ENCODE measurements at places on chromosomes 2 and 18.

DNA sequence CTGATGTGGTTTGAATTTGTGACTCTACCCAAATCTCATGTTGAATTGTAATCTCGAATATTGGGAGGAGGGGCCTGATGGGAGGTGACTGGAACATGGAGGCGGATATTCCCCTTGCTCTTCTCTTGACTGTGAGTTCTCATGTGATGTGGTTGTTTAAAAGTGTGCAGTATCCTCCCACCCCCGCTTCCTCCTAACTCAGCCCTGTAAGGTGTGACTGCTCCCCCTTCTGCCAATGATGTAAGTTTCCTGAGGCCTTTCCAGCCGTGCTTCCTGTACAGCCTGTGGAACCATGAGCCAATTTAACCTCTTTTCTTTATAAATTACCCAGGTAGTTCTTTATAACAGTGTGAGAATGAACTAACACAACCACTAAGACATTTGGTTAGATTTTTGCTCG is 458.4 kb downstream of the THSD7B start:
- no peak for DNase-seq

DNA sequence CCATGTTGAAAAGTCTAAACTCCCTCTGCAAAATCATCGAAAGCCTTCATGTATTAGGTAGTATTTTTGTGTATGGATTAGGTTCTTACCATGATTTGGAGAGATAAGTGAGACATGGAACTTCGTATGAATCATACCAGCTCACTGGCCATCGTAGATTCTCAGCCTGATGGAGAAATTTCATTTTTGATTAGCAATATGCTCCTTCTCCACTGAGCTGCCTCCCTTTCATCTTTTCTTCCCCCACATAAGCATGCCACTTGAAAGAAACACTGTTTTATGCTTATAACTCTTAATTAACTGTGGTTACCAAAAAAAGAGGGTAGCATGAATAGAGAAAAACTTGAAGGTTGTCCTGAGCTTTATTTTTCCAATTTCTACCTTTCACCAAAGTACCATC is 111.9 kb downstream of the NCK2 start:
- no peak for DNase-seq

DNA sequence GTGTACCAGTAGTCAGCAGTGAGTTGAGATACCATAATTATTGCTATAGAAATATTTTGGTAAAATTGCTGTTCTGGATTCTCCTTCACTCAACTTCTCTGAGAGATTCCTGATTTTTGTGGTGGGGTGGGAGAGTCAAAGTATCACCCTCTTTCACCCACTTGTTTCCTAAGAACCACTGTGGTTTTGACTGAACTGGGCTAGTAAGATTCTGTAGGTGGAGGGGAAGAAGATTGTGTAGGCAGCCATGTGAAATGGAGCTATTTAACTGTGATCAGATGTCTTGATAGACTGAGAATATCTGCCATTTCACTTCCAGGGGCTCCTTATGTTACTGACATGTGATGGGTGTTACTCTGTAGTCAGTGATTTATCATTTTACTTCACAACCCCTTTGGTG is 45.3 kb downstream of the BIRC6 start:
- no peak for DNase-seq

GRCh38 chr2:192146069-192147015 is 48.4 kb downstream of the TMEFF2 start:
- no peak for DNase-seq

DNA sequence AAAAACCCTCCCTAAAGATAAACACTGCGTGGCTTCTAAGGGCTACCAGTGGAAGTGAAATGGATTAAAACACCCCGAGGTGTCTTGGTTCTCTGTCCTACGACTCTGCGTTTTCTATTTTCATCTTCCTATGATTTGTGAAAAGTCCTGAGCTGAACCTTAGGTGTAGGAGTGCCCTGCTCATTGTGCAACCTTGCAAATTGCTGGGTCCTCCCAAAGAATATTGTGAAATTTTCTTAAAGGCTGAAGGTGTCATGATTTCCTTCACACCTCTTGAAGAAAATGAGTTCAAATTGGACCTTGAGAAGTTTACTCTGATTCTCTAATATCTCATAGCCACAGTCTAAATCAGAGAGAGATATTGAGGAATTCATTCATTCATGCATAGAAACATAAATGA is 1.8 kb upstream of the SLC19A3 start:
- no peak for DNase-seq

- no peak for DNase-seq
Measured at GRCh38 chr2:206804326-206804725, 38.9 kb downstream of the FASTKD2 start.

DNA sequence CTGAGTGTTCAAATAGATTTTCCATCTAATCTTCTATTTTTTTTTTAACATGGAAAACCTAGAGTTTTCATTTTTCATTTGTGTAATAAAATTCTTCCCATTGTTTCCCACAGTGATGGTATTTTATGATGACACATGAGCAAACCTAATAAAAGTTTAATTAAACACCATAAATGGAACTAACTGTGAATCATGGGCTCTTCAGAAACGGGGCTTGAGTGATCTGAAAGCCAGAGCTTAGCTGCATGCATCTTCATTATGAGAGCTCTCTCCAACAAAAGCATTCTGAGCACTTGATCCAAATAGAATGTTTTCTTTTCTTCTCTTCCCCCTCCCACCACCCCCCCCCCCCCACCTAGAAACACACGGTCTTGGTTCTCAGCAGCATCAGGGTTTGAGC is 82.1 kb upstream of the REV1 start:
- DNase-seq = no peak

- DNase-seq = no peak
Measured at GRCh38 chr2:36740061-36740460, 43.6 kb downstream of the VIT start.

DNA sequence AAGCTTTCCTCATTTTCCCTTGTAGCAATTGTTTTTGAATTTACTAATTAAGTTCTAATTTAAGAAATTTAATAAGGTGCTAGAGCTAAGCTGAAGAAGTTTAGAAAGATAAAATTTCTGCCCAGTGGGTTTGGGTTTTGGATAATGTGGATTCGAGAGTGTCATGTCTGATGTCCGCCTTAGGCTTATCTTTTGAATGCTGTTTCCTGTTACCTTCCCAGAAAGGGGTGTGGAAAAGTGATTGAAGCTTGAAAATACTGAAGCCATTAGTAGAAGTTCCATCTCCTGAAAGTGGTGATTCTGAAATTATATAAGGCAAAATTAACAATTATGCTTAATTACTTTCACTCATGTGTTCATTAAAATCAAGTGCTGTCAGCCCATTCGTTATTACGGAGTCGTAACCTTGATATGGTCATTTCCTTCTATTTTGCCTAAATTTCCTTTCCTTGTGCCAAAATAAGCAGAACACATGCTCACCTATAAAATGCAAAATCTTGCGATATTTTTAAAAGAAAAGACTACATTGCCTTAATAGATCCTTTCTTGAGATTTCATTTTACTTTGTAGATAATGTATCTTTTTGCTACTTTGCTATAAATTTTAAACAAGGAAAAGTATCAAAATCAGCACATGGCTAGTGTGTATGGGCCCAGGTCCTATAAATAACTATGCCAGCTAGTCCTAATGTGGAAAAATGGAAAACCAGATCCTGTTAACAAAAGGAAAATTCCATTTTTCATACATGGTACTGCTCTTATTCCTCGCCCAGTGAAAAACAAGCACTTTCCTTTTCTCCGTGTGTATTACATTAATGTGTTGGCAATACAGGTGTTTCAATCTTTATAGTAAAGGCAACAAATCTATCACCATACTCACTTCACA is 97.3 kb downstream of the ICOS start:
- DNase-seq = no peak

DNA sequence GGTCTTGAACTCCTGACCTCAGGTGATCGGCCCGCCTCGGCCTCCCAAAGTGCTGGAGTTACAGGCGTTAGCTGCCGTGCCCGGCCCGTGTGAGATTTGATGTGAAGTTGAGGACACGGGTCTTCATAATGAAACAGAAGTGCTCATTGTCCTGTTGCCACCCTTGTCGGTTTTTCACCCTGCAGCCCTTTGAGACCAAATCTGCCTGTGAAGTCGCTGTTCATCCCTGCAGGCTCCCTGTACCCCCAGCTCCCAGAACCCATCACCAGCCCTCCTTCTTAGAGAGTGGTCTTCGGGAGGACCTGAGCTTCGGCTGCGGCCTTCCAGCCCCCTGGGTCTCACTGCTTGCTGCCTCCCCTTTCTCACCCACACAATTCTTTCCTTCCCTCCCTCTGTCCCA is 325.2 kb downstream of the GBX2 start:
- DNase-seq = no peak

GRCh38 chr2:217798743-217799562 is 203.8 kb downstream of the TNS1 start:
- no peak for DNase-seq

- DNase-seq = no peak
Measured at GRCh38 chr2:37648331-37649011, 23.0 kb downstream of the CDC42EP3 start.

DNA sequence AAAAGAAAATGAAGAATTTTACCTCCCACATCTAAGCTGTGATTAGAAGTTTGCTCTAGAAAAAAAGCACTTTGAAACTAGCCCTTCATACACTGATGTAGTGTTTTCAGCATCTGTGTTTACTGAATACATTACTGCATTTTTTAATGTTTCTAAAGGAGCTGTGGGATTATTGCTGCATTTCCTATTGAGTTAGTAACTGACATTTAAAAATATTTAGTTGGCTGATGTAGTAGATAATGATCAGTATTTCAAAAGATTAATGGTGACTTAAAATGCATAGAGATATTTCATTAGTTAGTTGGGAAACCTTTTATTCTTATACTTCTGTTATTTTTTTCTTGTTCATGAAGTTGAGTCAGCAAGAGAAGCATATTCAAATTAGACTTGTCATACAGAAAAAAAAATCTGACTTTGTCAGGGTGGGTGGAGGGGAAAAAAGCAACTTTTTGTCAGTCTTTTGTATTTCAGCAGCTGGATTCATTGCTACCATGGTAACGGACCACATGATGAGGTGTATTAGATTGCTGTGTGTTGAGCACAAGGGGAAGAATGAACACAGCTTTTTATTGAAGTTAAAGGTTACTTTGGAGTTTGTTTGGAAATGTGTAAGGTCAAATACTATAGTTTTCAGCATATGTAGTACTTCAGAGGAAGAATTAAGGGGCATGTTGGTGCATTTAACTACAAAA is at the start of gene DTNA:
Gene DTNA, plus strand, starts transcription at position 549 of the 692 bp plus-strand sequence. CDS start 45,679 bp downstream, outside the sequence.
- peak; percentile 1 for DNase-seq

DNA sequence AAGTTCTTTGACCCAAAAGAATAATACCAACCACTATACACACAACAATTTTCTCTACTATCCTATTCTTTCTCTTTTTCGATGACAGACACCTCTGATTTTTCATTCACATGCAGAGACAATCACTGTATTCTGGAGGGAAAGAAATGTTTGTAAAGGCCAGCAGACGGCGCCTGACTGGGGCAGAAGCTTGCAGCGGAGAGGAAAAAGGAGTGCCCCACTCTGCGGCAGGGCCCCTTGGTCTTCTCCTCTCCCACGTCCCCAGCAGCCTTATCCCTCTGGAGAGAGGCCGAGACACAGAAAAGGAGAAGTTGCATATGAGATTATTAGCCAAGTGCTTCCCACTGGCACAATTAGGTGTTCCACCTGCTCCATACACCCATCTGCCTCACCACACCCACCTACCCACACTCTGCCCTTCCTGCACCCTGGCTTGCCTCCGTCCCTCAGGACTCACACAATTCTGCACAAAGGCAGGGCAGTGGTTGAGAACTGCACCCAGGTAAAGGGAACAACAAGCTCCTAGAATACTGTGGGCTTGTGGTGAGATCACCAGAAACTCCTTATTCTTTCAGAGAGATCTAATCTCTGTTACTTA is 687.3 kb downstream of the NRXN1 start:
- DNase-seq = no peak

All from SW480 (cell line).